ENCODE measurements at places on chromosomes 13 and 19.

- DNase-seq = no peak
Measured at GRCh38 chr13:83667606-83668005, 214.7 kb downstream of the SLITRK1 start.

GRCh38 chr19:35845215-35846037, 6.9 kb downstream of the NPHS1 start:
- DNase-seq = peak; percentile 21

GRCh38 chr19:19448238-19448544, 42.7 kb downstream of the GATAD2A start:
- DNase-seq = no peak

DNA sequence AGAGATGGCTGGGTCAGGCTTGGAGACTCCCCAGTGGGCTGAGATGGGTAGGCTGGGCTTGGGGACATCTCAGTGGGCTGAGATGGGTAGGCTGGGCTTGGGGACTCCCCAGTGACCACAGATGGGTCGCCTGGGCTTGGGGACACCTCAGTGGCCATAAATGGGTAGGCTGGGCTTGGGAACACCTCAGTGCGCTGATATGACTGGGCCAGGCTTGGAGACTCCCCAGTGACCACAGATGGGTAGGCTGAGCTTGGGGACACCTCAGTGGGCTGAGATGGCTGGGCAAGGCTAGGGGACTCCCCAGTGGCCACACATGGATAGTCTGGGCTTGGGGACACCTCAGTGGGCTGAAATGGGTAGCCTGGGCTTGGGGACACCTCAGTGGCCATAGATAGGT, 12.8 kb downstream of the IQCN start:
- no peak for DNase-seq

Data from inflammatory macrophage treated with lipopolysaccharide for 4 hours (primary cell).